CD4-positive, alpha-beta memory T cell (primary cell): ENCODE measurements at places on chromosomes 7 and 10.

GRCh38 chr10:99393036-99393435 is 37.4 kb downstream of the GOT1 start:
- DNase-seq, result no peak

DNA sequence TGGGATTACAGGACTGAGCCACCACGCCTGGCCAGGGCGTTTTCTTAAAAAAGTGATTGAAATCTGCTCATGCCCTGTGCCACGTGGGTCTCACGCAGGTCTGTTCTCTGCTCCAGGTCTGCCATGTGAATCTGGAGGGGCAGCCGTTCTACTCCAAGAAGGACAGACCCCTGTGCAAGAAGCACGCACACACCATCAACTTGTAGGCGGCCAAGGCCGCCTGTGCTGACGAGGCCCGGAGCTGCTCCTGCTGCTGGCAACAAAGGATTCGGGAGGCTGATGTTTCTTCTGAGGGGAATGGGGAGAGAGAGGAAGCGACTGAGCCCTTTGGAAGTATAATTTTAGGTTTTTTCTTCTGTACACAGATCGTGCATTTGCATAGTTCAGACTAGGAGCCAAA is 23.6 kb upstream of the BMPR1A start:
- DNase-seq, result no peak

GRCh38 chr7:142873281-142873784 is 12.2 kb downstream of the TRPV6 start:
- no peak for DNase-seq

DNA sequence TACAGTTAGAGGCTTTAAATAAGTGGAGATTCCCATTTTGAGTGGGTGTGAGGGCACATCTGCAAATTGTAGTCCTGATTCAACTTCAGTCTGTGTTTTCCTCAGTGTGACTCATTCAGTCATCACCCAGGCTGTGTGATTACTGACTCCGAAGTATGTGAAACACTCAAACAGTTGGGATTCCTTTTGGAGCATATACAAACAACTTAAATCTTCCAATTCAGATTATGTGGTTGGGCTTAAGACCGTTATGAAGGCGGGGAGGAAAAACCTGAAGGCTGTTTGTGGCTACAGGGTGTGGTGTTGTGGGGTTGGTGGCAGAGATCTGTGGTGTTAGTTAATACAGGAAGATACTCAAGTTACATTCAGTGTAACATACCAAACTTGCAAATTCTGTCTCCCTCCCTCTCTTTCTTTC is 259.7 kb upstream of the FERD3L start:
- DNase-seq, result no peak

- no peak for DNase-seq
Measured at GRCh38 chr10:72274213-72274729, 547 bp downstream of the DDIT4 start.

DNA sequence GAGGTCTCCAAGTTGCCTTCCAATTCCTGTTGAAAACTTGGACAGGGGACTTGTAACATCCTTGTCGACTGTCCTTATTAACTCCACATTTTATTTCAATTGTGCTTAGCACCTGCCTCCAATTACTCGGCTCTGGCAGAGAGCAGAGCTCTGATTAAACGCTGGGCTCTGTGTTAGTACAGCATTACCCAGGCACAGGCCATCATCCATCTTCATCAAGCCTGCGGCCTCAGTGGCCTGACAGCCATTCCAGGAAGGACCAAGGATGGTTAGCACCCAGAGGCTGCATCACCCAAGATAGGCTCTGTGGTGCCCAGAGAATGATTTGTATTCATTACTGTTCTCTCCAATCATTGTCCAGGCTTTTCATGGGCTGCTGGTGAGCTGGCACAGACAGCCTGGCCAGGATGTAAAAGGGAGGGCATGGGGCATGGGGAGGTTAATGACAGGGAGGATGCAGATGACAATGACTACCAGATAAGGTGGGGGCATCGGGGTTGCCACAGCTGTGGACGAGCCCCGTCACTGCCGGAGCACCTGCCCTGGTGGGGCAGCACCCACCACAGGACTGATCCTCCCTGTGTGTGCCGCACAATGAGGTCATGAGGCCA is 123.3 kb downstream of the PTPN20 start:
- DNase-seq, result no peak
